ENCODE measurements at places on chromosomes 5 and 9.

GRCh38 chr5:157365732-157366131, 94.3 kb upstream of the NIPAL4 start:
- DNase-seq = no peak

DNA sequence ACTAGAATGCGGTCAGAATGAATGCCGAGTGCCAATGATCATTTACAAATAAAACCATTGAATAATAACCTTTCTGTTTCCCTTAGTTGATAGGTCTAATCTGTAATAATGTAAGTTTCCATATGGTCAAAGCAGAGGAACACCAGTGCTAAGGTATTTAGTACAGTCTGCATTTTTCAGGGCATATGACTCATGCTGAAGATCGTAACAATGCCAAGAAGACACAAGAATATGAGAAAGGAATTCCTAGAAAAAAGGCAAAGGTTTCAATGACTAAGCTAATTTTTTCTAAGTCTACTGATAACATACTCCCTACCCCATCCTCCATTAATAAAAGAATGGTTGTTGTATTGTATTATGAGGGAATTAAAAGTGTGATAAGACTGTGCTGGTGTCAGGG, 2.8 kb downstream of the OR1L8 start:
- DNase-seq = no peak

DNA sequence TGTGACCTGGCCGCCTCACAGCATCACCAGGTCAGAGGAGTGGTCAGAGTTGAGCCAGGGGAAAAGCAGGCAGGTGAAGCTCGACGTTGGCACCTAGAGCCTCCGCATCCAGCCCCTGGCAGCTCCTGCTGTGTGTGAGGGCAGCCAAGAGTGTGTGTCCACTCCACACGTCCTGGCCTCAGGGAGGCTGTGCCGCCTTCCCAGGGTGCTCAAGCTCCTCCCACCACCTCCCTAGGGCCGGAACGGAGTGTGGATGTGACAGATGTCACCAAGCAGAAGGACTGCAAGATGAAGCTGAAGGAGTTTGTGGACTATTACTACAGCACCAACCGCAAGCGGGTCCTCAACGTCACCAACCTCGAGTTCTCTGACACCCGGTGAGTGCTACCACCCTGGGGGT, 72.5 kb downstream of the PHF2 start:
- no peak for DNase-seq

GRCh38 chr9:134800791-134801339, 79.7 kb upstream of the FCN2 start:
- no peak for DNase-seq

- no peak for DNase-seq
Measured at GRCh38 chr5:98454407-98454806, 319.1 kb upstream of the RGMB start.

DNA sequence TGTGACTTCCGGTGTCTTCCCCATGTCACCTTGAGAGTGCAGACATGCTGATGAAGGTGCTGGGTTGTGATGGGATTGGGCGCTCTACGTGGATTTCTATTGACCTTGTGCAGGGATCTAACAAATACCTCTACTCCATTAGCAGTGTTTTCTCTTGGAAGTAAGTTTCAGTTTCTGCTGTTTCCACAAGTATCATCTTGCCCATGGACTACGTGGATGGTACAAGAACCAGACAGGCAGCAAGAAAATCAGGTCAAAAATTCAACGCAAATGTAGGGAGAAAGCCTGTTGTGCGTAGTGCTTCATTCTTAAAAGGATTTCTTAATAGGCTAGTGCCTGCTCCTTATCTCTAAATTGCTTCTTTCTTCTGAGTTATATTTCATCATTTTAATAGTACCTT, 60.8 kb downstream of the AOPEP start:
- DNase-seq = no peak

GRCh38 chr5:144141585-144141984, 28.9 kb downstream of the YIPF5 start:
- no peak for DNase-seq

- peak; percentile 15 for DNase-seq
Measured at GRCh38 chr9:129698254-129698757, 32.9 kb downstream of the PRRX2 start.

DNA sequence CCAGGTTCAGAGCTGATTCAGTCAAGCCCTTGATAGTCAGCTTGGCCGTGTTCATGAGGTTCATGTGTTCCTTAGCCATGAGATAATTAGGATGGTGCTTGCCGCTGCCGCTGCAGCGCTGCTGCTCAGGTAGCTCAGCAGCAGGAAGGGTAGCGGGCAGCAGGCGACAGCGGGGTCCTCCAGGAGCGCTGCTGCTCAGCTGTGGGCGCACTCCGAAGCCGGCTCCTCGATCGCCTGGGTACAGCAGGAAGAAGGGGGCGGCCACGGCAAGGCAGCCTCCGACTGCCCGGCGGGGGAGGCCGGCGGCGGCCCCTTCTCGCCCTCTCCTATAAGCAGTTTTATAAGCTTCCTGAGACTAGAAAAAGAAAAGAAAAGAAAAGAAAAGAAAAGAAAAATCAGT, 1253.6 kb downstream of the EFNA5 start:
- DNase-seq = no peak

- DNase-seq = no peak
Measured at GRCh38 chr5:33549982-33550567, 109.3 kb downstream of the TARS1 start.

DNA sequence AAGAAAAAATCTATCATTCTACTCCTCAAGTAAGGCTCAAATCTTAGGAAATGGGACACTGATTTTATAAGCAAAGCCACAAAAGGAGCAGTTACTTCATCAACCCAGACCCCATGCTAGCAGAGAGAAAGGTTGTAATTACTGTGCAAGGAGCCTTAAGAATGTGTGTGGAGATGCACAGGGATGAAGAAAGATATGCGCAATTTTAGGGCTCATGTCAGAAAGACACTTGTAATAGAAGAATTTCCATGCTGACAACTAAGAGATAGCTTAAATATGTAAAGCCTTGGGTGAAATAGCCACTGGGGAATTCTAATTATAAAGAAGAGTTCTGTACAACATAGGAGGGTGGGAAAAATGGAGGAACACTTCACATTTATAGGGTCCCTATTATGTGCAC, 141.8 kb downstream of the CRB2 start:
- DNase-seq = no peak

- DNase-seq = no peak
Measured at GRCh38 chr5:63963080-63963735, 963 bp upstream of the HTR1A start.

- no peak for DNase-seq
Measured at GRCh38 chr5:96016216-96016615, 54.6 kb upstream of the ELL2 start.

DNA sequence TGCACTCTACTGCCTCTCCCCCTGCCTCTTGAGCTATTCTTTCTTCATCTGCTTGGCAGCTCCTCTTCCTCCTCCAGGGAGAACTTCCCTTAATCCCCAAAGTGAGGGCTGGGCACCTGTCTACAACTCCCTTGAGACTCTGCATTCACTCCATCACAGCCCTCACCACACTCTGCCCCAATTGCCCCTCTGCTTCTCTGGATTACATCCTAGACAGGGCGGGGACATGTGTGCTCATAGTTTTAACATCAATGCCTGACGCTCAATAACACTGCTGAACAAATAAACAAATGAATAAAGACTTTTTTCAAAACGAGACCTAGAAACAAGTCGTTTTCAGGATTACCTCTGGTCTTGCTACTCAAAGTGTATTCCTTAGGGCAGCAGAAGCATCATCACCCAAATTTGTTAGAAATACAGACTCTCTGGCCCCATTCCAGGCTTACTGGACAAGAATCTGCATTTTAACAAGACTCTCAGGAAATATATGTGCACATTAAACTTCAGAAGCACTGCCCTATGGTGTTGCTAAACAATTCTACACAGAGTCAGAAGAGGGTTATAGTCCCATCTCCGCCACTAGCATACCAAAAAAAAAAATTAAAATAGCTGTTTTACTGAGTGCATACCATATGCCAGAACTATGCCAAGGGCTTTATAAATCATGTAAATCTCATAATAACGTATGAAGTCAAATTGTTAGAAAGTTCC, 115.6 kb downstream of the CDK5RAP2 start:
- no peak for DNase-seq

DNA sequence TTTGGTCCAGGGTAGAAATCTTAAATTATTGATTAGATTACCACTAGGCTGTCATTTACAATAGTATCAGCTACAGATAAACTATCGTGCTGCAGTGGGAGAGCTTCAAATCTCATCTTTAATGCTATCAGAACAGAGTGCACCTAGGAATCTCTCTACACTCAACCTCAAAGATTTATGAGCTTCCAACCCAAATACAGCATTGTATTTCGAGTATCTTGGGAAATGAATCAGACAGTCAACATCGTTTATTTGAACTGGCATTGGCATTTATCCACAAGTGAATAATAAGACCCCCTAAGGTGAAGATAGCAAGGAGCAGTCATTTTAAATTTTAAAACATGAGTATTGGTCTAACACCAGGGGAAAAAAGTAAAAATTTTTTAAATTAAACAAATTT, 1203.2 kb downstream of the CDH12 start:
- no peak for DNase-seq

GRCh38 chr5:1919209-1919566, 36.5 kb upstream of the IRX4 start:
- no peak for DNase-seq

DNA sequence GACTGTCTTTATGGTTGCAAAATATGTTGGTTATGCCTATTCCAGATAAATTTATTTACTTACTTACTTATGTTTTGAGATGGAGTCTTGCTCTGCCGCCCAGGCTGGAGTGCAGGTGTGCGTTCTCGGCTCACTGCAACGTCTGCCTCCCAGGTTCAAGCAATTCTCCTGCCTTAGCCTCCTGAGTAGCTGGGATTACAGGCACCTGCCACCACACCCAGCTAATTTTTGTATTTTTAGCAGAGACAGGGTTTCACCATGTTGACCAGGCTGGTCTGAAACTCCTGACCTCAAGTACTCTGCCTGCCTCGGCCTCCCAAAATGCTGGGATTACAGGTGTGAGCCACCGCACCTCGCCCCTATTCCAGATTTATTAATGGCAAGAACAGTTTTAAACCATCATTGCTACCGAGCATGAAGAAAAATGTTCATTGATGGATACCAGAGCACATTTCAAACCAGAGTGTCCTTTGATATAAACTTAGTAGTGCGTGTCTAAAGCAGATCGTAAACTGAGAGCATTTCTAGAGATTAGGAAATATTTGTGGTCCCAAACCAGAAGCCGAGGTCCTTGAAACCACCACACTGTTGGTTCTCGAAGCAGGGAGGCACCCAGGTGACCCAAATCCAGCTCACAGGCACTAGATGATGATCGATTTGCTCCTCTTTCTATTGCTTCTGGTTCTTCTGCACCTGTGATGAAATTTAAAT, 85.2 kb downstream of the GRAMD2B start:
- no peak for DNase-seq
